ENCODE measurements at places on chromosomes 3 and 15.

DNA sequence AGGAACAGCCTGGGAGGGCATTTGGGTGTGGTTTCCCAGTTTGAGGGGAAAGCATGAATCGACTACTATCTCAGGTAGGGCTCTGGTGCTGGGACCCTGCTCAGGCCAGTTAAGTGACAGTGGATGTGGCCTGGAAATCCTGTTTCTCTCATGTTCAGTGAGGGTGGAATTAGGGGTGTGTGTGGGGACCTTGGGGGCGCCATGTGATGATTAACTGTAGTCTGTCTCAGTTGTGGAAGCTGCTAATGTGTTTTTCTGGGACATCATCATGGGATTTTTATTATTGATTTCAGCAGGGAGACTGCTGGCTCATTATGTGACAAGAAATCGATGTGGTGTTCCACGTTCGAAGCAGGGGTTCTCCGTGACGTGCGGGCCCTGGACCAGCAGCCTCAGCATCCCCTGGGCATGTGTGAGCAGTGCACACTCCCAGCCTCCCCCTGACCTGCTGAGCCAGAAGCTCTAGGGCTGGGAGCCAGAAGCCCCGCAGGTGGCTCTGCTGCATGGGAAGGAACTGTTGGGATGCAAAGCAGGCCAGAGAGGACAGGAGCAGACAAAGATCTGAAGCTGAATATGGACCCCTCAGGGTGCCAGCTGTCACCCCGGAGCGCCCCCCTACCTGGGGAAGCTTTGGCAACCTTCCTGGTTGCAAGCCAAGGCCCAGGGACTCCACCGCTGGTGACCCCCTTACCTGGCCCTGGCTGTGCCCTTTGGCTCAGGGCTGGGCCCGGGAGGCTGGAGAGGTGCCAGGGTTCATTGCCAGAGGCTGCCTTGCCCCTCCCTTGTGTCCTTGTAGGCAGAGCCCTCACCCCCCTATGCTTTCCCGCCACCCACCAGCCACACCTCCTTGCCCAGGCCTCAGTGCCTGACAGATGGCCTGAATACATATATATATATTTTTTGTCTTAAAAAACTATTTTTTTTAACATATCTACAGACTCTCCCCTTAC is 149.8 kb downstream of the APBA2 start:
- DNase-seq, result peak; percentile 35

GRCh38 chr3:43017004-43017403 is 37.9 kb downstream of the GASK1A start:
- DNase-seq, result no peak

DNA sequence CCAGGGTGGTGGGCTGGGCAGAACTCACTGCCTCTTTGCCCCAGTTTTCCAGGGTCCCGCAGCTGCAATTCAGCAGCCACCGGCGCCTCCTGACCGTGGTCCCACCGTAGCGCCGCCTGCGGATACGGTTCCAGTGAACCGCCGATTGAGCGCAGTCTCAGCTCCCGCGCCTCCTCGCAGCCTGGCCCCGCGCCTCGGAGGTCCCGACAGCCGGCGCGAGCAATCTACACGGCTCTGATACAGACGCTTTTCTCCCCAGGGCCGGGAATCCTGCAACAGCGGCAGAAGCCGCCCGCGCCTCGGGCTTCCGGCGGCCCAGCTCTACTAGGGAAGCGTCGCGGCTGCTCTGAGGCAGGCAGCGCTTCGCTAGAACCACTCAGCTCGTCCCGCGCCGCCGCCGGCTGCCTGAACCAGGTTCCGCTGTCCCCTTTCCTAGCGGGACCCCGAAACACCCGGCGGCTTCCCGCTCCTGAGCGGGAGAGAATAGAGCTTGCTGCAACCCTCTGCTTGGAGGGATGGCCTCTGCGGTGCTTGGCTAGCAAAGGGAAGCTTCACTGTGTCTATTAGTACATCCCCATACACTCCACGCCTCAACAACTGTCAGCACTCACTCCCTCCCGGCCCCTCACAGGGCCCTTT is 3.1 kb downstream of the FOXL2NB start:
- no peak for DNase-seq

DNA sequence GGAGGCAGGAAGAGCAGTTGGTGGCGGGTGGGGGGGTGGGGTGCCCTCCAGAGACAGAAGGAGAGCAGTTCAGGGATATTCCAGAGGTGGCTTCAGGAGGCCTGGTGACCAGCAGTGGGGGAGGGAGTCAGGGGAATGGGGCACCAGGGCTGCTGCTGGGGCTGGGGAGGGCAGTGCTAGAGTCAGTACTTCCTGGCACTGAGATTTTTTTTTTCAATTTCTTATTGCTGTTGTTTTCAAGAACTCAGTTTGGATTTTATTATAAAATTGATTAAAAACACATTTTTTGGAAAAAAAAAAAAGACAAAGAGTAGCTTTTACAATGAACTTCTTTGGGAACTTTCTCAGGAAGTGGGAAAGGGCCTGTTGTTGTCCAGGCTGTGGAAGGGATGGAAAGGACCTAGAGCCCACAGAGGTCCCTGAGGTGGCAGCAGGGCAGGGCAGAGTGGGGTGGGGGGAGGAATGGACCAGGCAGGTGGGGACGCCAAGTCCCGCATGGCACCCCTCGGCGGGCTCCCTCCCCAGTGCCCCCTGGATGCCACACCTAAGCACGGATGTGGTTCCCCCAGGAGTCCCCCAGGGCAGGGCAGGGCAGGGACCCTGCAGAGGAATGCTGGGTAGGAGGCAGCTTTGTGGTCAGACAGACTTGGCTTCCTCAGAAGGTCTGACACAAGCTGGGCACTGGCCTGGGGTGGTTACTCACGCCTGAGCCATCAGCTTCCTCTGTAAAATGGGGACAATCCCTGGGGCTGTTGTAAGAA is 8.5 kb upstream of the ANPEP start:
- DNase-seq, result no peak

GRCh38 chr3:99925584-99926230 is 108.0 kb downstream of the CMSS1 start:
- peak; percentile 7 for DNase-seq

GRCh38 chr3:195921334-195921791 is 13.0 kb upstream of the TNK2 start:
- no peak for DNase-seq

- no peak for DNase-seq
These were observed 85.2 kb upstream of the CHL1 start for GRCh38 chr3:111143-112069.

GRCh38 chr15:77497110-77497737 is 76.5 kb downstream of the HMG20A start:
- DNase-seq, result peak; percentile 84

- DNase-seq, result no peak
These were observed 4.5 kb upstream of the HCN4 start for GRCh38 chr15:73373221-73373620.

DNA sequence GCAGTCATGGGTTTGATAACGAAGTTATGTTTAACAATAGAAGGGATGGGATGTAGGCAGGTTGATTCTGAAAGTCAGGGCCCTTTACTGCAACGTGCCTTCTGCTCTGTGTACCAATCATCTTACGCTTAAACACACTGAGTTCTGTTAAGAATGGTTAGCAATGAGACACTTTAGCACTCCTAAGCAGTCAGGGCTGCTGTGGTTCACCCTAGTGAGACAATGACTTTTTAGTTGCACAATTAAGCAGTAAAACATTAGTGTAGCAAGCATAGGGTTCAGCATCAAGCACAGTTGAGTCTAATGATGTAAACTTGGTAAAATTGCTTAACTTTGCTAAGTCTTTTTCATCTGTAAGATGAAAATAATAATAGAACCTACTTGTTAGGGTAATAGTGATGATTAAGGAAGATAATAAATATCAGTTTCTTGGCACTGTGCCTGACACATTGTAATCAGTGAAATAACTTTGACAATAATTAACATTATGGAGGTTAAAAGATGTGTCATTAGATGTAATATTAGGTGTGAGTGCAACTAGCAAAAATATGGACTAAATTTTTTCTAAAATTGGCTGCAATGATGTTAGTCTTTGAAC is 484.2 kb upstream of the THBS1 start:
- no peak for DNase-seq

Data from NCI-H1092 (cell line).